ENCODE measurements at places on chromosomes 4 and X.

DNA sequence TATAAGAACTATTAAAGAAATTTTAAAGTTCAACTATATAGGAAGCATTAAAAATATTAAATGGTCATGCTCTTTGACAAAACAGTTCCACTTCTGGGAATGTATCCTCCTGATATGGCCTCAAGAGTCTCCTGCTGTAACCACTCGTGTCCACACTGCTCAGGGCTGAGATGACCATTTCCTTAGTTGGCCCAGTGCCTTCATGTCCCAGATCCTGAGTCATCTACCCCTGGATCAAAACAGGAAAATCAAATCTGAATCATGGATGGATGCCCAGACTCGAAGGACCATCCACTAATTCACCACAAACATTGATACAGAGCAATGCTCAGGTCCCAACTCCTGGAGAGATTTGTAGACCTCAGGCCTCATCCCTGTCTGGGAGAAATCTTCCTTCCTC is 44.7 kb downstream of the GPRASP3 start:
- DNase-seq: no peak

GRCh38 chr4:105622269-105622668 is 69.8 kb downstream of the ARHGEF38 start:
- no peak for DNase-seq

DNA sequence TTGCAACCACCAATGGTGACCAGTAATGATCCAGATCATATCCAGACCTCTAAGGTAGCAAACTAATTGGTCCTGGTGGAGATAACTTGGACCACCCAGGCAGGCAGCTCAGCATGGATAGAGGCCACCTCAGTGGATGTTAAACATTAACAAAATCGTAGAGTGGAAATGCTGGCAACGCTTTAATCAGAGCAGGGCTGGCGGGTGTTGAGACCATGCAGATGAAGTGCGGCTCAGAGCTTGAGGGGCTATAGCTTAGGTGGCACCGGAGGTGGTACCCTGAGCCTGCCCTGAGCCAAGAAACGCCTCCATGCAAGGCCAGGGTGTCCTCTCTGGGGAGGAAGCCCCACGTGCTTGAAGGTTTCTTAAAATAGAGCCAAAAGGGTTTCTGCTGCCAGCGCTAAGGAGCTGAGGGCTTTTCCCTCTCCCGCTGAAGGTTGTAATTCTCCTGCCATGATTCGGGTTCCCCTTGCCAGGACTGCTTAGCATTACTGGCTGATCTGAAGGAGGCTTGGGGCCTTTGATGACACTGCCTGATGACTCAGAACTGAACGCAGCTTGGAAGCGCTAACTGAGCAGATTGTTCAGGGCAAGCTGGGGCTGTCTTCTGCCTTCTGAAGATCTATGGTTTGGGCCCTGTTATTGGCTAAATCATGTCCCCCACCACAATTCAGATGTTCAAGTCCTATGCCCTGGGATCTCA is 177.8 kb upstream of the ATP6AP2 start:
- no peak for DNase-seq

DNA sequence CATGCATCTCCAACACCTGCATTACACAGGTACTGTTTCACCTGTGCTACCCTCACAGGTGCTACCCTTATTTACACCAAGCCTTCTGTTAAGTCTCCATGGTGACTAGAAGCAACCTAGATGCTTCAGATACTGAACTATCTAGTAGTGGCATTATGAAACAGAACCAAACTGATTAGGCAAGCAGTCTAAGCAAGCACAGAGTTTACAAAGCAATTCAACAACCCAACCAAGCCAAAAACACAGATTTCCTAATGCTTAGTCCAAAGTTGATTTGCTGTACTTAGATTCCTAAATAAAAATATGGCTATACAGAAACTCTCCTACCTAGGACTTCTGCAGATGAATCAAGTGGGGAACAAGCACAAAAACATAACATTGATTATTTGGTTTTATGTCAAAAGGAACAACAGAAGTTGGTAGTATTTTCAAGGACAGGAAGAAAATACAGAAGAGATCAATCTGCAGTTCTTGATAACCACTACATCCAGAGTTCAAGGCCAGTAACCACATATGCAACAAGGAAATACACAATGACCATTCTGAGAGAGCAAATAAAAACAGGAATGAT is 3.2 kb downstream of the TAPT1 start:
- DNase-seq: no peak

DNA sequence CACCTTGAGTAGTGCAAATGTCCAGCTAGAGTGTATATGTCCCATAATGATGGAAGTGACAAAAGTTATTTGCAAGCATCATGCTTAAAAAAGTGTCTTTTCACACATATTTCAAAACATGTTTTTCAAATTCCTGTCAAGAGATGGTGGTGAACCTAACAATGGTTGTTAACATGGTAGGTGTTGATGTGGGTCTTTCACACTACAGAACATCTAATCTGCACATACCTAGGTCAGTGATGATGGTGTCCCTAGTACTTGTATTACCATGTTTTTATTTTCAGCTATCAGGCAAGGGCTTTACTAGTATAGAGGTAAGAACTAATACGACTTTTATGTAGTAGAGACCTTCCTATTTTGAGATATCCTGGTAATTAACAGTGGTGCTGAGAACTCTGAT is 3.4 kb upstream of the ATXN3L start:
- DNase-seq: no peak

DNA sequence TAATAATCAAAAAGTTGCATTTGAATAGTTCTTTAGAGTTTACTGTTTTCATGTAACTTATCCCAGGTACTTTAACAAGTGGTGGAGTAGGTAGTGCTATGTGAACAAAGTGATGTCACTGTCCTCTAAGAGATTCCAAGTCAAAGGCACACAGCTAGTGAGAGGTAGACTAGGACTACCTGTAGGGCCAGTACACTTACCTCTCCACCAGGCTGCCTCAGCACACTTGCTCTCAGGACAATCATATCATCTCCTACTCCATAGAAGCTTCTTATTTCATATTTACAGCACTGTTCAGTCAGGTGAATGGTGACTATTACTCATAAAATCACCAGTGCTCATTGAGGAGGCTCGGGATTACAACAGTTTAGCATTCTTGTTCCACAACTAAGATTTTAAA is 173.0 kb upstream of the EMCN start:
- no peak for DNase-seq

DNA sequence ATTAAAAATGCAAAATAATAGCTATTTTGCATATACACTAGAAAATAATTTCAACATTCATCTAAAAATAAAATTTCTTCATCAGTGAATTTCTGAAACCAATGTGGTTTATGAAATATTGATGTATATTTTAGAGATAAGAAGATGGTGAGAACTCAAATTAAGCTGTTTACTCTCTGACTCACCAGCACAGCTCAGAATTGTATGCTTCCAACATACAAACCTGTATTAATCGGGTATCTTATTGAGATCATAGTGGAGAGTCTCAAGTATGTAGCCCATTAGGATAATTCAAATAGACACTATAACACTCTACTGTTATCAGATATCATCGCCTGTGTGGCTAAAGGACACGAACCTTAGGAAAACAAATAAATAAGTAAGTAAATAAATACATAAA is 899.5 kb upstream of the INTU start:
- no peak for DNase-seq

- peak; percentile 80 for DNase-seq
Observed at GRCh38 chrX:13000301-13000811, 25.4 kb downstream of the TMSB4X start.

DNA sequence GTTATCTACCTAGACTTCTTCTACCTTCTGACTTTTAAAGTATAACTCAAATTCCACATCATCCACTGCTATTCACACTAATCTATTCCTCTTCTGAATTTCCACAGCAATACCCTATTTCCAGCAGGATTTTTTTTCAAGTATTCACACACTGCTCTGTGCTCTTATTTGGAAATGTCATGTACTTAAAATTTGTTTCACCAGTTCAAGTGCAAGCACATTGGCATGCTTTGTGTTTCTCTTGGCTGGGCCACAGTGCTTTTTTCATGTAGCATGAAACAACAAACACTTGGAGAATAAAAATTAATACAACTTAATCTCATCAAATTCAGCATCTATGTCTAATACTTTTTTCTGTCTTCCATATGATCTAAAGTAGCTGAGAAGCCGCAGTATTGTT is 161.8 kb upstream of the PCDH18 start:
- no peak for DNase-seq

- DNase-seq: no peak
Observed at GRCh38 chr4:62263454-62263853, 1063.3 kb downstream of the ADGRL3 start.

DNA sequence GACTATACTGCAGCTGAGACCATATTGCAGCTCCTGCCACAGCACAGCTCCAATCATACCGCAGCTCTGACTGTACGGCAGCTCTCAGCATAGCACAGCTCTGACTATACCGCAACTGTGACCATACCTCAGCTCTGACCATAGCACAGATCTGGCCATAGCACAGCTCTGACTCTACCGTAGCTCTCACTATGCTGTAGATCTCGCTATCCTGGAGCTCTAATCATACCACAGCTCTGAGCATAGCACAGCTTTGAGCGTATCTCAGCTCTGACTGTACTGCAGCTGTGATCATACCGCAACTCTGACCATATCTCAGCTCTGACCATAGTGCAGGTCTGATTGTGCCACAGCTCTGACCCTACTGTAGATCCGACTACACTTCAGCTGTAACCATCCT is 139.2 kb downstream of the ASMT start:
- DNase-seq: no peak

GRCh38 chr4:181693517-181693916 is 549.7 kb upstream of the TENM3 start:
- no peak for DNase-seq

GRCh38 chr4:188854436-188854835 is 715.2 kb downstream of the TRIML1 start:
- no peak for DNase-seq

DNA sequence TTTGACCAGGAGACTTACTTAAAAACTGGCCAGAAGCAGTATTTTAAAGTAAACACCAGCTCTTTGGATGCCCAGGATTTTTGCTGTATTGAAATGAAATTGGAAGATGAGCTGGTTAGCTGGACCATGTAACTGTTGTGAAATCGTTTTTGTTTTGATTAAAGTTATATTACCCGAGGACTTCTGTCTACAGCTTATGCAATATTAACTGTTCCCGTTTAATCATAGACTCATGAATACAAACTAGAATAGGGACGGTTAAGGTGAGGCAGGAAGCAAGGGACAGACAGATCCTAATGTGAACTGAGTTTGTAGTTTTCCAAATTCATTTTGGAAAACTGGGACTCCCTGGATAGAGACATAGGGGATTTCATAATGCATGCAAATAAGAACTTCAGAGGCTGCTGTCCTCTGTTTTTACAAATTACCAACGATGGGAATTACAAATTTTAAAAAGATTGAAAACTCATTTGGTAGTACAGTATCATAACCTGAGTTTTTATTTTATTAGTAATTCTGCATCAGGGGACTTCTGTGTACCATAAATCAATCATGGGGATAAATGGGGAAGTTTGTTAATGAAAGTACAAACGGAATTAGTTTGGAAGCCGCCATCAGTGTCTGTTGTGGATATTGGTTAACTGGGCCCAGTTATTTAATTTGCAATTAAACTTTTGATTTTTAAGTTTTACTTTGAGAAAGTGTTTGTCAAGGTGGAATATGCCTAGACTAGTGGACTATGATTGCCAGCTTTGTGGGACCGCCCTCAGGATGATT is 304.4 kb downstream of the AFF2 start:
- DNase-seq: no peak

DNA sequence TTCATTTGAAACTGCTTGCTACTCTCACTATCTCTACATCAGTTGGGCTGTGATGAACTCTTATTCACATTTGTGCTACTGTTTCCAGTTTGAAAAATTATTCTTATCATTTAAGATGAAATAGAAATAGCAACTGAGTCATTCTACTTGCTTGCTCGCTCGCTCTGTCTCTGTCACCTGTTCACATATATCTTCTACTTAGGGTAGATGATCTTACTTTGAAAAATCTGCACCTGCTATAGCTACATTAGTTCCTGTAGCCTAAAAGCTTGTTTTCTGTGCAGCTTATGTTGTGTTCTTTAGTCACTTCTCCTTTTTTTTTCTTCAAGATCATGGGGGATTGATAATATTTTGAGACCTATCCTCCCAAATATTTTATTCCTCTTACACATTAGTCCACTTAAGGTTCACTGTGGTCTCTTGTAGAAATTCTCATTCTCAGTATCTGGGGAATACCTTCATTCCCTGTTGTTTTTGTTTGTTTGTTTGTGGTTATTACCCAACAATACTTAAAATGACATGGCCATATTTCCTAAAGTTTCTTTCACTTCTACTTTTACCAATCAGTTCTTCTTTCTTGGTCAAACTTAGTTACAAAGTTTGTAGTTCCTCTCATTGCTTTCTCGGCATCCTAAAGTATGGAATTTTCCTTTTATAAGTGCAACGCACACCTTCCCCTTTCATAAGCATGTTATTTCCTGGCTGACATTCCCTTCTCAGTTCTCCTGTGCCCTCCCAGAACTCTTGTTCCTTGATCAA is 36.5 kb downstream of the CLCN5 start:
- DNase-seq: no peak

Data from T-helper 1 cell (primary cell).